ENCODE measurements at places on chromosomes 3 and 15.

DNA sequence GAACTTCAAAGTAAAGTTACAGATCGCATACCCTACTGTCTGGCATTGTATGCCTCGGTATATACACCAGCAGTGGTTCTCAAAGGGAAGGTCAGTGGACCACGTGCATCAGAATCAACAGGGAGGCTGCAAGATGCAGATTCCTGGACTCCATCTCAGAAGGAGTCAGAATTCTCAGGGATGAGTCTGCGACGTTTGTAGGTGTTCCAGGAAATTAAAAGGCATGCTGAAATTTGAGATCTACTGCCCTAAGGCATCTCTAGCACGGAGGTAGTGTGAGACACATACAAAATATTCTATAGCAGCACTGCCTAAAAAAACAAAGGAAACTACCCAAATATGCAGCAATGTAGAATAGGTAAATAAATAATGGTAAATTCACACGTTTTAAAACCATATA lies 136.8 kb upstream of the BNIP2 start:
- DNase-seq: no peak

- DNase-seq: peak; percentile 40
Measured at GRCh38 chr15:78225783-78226541, 8.4 kb downstream of the ACSBG1 start.

DNA sequence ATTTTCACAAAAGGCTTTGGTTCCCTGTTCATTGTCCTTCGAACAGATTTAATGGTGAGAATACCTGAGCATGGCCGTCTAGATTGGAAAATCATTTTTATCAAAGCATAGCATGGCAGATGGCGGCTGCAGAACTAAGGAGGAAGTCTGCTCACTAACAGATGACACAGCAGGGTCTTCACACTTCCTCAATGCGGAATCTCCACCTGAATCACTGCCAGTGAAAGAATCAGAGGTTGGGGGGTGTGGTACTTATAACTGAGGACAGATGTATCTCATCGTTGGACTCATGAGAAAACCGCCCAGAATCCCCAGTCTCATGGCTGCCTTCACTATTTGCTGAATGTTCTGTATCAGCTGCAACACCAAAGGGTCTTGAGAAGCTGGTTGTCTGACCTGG lies 31.6 kb upstream of the PYGO1 start:
- DNase-seq: no peak

DNA sequence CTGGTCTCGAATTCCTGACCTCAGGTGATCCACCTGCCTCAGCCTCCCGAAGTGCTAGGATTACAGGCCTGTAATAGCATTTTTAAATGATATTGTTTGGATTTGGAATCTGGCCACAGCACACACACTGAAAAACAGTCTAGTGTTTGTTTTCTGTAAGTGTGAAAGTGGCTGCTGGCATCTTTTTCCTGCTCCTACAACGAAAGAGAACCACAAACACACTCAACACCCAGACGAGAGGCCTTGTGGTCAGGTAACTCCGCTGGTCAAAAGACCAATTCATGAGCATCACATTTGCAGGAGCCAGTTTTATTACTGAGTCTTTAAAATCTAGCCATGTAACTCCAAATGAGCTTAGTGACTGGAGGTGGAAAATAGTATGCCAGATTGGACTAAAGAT lies 50.2 kb downstream of the IMPG2 start:
- no peak for DNase-seq

DNA sequence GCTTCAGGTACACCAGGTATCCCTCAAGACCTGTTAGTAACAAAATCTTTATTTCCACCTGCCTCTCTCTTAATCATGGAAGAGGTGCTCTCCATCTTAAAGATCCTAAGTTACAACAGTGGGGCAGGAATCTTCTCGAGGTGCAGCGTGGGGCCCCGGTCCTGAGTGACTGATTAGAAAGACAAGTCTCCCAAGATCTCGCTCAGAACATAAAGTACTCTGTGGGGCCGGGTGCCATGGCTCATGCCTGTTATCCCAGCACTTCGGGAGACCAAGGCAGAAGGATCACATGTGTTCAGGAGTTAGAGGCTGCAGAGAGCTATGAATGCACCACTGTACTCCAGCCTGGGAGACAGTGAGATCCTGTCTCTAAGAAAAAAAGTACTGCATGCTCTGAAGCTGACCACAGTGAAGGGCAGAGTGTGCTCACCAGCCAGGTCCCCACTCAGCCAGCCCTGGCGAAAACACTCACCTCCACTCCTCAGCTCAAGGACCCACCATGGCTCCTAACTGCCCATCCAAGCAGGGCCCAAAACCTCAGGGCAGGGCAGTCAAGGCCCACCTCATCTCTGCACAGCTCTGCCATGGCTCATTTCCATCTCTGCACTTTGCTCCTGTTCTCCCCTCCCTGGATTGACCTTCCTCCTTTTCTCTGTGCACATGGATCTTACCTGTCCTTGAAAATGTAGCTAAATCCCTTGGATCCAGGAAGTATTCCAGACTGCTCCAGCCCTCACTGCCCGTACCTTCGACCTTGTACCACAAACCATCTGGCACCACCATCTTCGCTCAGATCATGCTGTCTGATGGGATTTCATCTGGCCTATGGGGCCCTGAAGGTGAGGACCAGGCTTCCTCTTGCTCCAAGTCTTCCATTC lies 7.1 kb downstream of the SEMA7A start:
- DNase-seq: no peak

- peak; percentile 73 for DNase-seq
Measured at GRCh38 chr3:100260081-100260684, 609 bp upstream of the TBC1D23 start.
